ENCODE measurements at places on chromosomes 1 and 21.

DNA sequence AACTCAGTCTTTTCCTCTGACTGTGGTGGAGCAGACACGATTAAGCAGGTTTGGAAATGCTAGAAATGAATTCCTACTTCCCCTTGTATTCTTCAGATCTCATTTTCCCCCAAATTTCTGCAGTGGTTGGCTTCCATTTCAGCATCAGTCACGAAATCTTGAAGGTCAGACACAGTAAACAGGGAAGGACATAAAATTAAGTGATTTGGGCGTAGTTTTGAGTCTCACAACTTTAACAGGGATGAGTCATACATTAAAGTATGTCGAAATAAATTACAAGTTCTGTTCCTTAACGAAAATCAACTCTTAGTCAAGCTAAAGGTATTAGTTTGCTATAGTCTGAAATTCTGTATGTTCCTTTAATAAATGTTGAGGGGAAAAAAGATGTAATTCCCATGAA lies 61.1 kb downstream of the HNRNPR start:
- DNase-seq = no peak

- DNase-seq = no peak
Measured at GRCh38 chr1:109083923-109084322, 6.6 kb upstream of the TMEM167B start.

- no peak for DNase-seq
Measured at GRCh38 chr1:227390525-227390924, 72.2 kb upstream of the CDC42BPA start.

DNA sequence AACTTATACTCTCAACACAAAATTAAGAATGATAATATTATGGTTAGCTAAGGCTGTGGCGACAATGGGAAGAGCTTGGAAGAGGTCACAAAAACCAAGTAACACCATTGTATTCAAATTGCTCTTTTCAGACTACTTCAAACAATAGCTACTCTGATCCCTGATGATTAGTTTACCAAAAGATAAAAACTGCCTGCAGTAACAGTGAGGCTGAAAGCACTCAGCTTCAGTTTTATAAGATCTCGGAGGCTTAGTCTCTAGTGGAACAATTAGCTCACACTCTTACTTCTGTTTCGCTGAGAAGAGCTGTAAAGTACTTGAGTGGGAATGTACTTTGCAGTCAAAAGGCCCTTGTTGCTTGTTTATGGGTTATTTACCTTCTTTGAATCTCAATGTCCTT lies 278.5 kb downstream of the LRRC7 start:
- DNase-seq = no peak

DNA sequence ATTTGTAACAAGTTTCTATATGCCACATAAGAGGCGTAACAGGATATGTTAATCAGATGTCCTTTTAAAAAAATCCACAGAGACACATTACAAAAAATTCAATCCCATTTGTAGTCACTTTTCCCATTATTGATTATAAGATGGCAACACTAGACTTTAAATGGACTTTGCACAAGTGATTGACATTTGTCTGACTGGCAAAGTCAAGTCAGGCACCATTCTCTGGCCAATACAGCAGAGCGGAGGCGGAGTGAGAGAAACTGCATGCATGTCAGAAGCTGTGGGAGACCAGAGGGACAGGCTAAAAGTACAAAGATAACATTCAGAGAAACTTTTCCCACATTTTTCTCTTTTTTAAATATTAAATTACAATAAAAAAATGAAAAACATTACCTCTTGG lies 28.1 kb upstream of the RGS5 start:
- no peak for DNase-seq

DNA sequence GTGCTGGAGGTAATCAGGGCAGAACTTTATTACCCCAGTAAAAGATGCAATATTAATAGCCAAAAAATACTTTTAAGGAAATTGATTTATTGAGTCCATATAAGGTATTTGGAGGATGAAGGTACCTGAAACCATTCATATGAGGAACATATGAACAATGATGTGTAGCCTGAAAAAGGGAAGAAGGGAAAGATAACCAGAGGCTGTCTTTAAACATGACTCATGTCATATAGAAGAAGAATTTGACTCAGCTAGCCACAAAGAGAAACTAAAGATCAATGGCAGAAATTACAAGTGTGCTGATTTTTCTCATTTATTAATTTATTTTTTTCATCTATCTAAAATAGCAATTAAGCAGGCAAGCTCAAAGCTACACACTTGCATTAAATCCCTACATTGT lies 136.2 kb upstream of the DUSP10 start:
- no peak for DNase-seq

GRCh38 chr1:160834945-160835565 lies 27.6 kb downstream of the CD244 start:
- no peak for DNase-seq

DNA sequence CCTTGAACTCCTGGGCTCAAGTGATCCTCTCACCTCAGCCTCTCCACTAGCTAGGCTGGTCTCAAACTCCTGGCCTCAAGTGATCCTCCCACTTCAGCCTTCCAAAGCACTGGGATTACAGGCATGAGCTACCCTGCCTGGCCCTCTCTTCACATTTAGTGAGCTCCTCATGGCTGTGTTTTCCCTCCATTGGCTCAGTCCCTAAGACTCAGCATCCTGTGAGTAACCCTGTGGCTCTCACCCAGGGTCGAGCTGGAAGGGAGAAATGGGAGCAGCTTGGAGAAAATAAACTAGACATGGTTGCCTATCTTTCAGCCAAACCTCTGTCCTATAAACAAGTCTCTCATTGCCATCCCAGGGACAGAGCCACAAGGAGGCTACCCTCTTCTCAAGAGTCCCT lies 17.5 kb downstream of the NCF2 start:
- no peak for DNase-seq

DNA sequence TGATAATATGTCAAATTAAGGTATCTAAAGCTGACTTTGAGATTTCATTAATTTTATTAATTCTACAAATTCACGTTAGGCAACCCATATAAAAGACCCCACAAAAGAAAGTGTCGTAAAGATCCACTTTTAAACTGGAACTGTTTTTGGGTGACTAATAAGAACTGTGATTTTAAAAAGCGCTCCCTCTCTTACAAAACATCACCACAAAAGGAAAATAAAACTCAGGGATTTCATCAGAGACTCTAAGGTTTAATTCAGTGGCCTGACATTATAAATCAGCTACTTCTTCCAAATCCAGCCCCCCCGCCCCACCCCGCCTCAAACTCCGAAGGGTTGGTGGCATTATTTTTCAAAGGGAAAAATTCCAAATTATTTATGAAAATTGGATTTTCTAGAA lies 2.7 kb downstream of the COL24A1 start:
- DNase-seq = no peak

DNA sequence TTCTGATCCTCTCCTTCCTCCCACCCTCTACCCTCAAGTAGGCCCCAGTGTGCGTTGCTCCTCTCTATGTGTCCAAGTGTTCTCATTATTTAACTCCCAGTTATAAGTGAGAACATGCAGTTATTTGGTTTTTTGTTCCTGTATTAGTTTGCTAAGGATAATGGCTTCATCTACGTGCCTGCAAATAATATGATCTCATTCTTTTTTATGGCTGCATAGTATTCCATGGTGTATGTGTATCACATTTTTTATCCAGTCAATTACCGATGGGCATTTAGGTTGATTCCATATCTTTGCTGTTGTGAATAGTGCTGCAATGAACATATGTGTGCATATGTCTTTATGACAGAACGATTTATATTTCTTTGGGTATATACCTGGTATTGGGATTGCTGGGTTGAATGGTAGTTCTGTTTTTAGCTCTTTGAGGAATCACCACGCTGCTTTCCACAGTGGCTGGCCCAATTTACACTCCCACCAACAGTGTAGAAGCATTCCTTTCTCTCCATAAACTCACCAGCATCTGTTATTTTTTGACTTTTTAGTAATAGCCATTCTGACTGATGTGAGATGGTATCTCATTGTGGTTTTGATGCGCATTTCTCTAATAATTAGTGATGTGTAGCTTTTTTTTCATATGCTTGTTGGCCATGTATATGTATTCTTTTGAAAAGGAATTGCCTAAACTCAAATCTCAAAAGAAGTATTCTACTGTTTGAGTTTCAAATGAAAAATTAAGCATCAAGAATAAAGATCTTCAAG lies 116.9 kb downstream of the ETS2 start:
- no peak for DNase-seq

GRCh38 chr21:38920631-38921398 lies 115.1 kb downstream of the ETS2 start:
- no peak for DNase-seq

GRCh38 chr1:213325482-213325881 lies 274.4 kb downstream of the RPS6KC1 start:
- DNase-seq = no peak

DNA sequence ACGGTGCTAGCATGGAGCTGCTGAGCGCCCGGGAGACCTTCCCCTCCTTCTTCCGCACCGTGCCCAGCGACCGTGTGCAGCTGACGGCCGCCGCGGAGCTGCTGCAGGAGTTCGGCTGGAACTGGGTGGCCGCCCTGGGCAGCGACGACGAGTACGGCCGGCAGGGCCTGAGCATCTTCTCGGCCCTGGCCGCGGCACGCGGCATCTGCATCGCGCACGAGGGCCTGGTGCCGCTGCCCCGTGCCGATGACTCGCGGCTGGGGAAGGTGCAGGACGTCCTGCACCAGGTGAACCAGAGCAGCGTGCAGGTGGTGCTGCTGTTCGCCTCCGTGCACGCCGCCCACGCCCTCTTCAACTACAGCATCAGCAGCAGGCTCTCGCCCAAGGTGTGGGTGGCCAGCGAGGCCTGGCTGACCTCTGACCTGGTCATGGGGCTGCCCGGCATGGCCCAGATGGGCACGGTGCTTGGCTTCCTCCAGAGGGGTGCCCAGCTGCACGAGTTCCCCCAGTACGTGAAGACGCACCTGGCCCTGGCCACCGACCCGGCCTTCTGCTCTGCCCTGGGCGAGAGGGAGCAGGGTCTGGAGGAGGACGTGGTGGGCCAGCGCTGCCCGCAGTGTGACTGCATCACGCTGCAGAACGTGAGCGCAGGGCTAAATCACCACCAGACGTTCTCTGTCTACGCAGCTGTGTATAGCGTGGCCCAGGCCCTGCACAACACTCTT lies 1.1 kb downstream of the TAS1R3 start:
- no peak for DNase-seq

DNA sequence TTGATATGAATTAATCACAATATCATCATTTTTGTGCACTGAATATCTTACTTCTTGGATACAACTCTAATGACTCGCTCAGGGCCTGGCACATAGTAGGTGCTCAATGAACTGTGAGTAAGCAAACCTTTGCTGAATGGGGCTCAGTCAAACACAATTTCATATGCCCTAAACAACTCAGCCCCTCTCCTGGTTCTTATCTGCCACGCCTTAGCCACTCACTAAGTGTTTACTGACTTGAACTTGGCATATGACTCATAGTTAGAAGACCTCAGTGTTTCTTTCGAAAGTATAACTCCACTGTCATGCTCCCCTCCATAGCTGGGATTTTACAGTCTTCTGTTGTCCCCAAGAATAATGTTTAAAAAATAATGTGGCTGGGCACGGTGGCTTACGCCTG lies 4.8 kb upstream of the IFNLR1 start:
- no peak for DNase-seq

DNA sequence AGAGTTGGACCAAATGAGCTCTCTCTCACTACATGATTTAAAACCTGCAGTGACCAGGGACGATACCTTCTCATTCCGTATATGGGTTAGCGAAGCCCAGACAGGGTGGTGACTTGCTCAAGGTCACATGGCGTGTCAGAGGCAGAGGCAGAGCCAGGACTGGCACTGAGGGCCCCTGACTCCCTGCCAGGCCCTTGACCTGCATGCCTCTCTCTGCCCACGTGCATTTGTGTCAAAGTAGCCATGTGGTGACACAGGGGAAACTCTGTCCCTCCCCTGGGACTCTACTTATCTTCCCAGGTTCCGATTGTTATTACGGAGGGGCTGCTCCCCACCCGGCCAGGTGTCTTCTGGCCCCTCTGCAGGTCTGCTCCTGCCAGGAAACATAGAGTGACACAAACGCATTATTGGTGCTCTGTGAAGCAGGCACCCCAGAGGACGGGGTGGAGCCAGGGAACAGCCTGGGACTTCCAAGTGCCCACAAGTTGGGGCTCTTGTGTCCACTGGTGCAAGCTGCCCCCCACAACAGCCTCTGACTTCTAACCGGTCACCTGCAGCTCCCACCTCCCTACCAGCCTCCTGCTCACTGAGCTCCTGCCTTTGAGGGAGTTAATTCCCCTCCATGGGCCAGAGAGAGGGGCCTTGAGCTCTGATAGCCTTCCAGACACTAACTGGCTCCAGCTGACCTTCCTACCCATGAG lies 7.3 kb upstream of the TINAGL1 start:
- DNase-seq = peak; percentile 26

- no peak for DNase-seq
Measured at GRCh38 chr21:26795866-26796329, 49.3 kb downstream of the ADAMTS1 start.

GRCh38 chr1:184270556-184270955 lies 116.3 kb upstream of the C1orf21 start:
- no peak for DNase-seq

- DNase-seq = no peak
Measured at GRCh38 chr1:2145946-2146835, 48.4 kb downstream of the FAAP20 start.

GRCh38 chr21:45590246-45590725 lies 48.0 kb upstream of the SLC19A1 start:
- peak; percentile 91 for DNase-seq

- peak; percentile 92 for DNase-seq
Measured at GRCh38 chr1:27366113-27366410, 699 bp downstream of the MAP3K6 start.

DNA sequence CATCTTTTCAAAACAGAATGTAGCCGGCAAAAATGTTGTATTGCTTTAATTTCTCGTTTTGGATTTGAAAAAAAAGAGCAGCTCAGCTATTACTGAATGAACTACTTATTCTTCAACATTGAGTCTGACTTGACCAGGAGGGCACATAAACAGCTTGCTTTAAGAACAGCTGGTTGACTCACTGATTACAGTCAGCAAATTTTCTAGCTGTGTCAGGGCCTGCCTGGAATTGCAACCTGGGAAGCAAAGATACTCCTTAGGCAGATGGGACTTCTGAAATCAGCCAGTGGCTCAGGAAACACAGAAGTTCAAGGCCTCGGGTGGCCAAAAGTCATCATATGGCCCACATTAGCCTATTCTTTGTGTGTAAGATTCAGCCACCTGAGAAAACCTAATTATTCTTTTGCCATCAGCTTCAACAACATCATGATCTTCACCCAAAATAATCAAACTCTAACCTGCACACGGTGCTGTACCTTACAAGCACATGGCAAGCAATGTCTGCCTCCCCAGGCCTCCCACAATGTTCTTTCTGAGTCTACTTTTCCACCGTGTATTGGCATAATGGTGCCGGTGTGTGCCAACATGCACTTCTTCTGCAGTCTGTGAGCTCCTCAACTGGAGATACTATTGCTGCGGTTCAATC lies 307.2 kb downstream of the HHIPL2 start:
- no peak for DNase-seq

GRCh38 chr1:163397451-163398200 lies 75.9 kb downstream of the NUF2 start:
- DNase-seq = no peak

DNA sequence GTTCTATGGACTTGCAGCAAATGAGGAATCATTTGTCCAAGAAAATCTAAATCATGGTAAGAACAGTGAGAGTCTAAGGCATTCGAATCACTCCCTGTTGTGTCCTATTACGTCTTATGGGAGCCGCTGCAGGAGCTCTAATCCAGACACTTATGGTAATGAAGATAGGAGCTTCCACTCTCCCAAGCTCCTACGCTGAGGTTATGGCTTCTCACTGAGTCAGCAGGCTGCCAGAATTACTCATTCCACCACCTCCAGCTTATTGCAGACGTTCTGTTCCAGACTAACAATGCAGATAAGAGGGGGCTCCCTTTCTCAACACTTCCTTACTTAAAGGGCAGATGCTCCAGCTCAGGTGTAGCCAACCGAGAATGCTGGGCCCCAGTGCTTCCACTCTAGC lies 212.6 kb downstream of the GREM2 start:
- no peak for DNase-seq

All from activated CD8-positive, alpha-beta memory T cell treated with anti-CD3 and anti-CD28 coated beads, Interleukin-2, amount 50 U/mL, for 48 hours (primary cell).